ENCODE measurements at places on chromosomes 7 and 10.

DNA sequence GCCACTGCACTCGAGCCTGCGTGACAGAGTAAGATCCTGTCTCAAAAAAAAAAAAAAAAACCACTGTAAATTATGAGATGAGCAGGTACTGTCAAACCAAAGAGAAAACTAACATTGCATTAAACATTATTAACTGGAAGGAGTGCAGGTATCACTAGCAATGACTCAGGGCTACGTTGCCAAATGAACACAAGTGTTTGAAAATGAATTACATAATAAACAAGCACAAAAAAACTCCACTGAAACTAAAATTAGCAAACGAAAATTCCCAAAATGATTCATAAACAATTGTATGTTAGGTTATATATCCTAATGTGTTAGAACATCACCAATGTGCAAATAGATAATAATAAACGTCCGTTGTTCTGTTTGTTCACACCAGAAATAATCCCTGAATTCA, 42.8 kb downstream of the NSUN6 start:
- no peak for DNase-seq

DNA sequence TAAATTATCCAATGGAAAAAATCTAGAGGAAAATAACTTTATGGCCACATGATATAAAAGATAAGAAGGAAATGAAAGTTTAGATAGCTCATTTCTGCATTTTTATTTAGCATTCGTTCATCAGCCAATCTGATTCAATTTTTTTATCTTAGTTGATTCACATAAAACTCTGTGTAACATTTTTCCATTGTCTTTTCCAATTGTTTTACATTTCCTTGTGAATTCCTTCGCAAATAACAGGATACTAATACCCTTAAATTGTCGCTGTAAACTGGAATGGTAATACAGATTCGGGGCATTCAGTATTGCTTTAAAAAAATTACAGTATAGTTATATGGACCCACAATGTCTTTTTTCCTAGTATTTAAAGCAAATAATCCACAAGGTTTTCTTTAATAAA, 136.4 kb downstream of the CUBN start:
- no peak for DNase-seq

DNA sequence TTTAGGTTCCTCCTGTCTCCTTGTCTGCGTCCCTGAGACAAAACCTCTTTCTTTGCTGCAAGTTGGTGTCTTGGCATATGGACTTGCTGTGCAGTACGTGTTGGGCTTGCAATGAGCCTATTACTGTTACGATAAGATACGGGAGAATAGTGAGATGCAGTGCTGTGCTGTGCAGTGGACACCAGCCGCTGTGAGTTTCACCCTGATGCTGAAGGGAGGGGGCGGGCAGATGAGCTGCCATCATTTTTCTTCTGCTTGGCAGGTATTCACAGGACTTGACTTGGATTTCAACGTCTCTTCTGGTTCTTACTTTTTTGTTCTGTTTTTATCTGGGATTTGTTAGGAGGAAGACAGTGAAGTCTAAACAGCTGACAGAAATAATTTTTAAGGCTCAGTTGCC, 257.1 kb upstream of the PITRM1 start:
- no peak for DNase-seq

DNA sequence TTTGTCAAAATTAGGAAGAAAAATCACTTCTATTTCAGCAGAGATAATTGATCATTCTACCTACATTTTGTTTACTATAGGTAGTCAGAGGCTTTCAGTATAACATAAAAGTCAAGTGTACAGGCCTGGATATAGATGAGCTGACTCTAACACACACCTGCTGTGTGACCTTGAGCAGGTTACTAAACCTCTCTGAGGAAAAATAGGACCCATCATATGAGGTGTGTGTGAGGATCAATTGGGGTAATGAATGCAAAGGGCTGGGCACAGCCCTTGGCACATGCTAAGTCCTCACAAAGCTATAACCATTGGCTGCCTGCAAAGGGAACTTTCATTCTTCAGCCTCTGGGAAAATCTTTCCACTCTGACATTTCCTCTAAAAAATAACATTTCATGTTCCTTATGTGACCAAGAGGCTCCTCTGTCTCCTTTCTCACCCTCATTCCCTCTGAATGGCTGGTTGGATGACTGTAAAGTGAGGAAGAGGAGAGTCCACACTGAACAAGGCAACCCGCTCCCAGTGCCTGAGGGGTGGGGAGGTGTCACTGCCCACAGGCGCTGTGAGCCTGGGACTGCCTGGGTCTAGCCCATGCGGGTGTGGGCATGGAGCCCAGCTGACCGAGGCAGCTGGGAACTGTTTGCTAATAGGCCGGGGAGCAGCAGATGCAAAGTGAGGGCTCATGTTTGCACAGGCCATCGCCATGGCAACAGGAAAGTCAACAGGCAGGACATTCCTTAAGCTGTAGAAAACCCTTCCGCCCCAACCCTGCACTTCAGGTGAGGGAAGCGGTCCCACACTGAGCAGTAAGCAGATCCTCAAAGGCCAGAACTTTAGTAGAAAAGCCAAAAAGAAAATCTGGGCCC, 36.8 kb downstream of the MYOF start:
- DNase-seq: no peak

DNA sequence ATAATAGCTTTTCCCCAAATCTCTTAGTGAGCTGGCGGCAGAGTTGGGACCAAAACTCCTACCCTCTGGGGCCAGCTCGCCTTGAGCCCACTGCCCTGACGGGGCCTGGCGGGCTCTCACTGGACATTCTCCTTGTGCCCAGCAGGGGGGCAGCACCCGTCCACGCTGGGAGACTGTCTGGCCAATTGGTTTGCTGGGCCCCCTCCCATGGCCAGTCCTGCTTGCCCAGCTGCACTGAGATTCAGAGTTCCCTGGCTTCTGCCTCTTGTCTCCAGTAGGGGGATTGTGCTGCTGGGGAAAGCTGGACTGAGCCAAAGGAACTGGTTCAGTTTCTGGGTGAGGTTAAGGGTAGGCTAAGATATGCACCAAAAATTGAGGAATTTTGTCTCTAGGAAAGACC, 59.8 kb downstream of the RAMP3 start:
- no peak for DNase-seq

- DNase-seq: no peak
Measured at GRCh38 chr7:7595451-7595850, 28.8 kb downstream of the MIOS start.

DNA sequence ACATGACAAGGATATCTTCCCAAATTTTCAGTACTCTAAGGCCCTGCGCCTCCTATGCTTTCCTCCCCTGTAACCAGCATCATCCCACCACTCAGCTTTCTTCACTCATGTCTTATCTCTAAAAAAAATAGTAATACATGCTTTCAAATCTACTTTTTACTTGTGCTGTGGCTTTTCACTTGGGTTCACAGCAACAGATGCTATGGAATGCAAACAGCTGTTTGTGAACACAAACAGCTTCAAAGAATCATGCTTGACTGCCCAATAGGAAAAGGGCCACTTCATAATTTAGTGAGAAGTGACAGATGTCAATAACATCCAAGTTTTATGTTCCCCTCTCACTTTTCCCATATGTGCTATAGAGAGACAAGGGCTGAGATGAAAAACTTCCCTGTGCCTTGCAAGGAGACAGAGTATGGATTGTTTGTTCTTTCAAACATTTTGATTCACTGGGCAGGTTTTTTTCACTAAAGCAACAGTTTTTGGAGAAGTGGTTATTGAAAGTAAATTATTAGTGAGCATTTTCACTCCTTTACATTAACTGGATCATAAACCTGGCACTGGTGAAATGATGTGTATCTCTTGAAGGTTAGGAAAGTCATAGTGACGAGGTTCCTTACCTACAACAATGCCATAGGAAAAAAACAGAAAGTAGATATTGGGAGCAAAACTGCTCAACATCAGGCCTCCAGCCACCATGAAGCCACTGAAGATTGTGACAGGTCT, 37.3 kb downstream of the SLC16A9 start:
- no peak for DNase-seq

GRCh38 chr10:88538048-88538447, 45.1 kb downstream of the RNLS start:
- DNase-seq: no peak

DNA sequence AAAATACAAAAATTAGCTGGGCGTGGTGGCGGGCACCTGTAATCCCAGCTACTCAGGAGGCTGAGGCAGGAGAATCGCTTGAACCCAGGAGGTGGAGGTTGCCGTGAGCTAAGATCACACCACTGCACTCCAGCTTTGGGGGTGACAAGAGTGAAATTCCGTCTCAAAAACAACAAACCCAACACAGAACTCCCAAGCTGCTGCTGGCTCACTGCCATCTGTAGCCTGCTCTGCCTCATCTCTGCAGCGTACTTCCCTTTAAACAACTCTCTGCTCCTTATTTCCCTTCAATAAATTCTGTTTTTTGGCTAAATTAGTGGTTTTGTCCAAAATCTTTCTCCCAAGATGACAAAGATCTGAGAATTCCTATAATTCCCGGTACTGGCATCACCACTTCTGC, 189.2 kb upstream of the GALNT17 start:
- DNase-seq: no peak

- no peak for DNase-seq
Measured at GRCh38 chr10:119308551-119309422, 101.4 kb downstream of the GRK5 start.

DNA sequence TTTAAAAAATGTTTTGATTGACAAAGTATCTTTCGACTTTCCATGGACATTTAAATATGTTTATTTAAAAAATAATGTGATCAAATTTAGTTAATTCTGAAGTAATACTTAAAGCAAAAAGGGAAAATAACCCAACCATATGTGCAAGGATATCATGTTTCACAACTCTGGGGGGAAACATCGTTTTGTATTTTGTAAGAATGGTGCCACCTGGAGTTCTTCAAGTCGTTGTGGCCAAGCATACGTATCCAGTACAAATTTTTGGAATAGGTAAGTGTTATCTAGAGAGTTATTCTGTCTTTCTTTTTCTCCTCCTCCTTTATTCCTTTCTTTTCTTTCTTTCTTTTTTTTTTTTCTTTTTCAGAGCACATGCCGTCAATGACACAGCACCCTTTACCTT, 176.2 kb upstream of the CSTF2T start:
- DNase-seq: no peak

DNA sequence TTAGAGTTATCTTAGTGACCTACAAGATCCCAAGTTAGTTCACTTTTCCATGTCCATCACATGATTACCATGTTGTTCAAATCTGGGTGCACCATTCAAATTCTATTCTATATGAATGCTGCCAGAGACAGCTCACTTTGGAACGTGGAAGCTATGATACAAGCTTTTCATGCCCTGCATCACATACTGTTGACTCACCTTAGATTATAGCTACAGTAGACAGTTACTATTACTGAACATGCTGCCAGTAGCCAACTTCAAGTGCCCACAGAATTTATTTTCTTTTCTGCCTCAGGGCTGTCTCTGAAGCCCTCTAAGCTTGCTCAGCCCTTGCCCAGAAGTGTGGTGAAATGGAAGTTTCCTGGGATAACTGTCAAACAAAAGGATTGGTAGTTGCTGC, 231.1 kb downstream of the GPR158 start:
- DNase-seq: no peak

- no peak for DNase-seq
Measured at GRCh38 chr10:3400348-3400747, 227.8 kb upstream of the PITRM1 start.

DNA sequence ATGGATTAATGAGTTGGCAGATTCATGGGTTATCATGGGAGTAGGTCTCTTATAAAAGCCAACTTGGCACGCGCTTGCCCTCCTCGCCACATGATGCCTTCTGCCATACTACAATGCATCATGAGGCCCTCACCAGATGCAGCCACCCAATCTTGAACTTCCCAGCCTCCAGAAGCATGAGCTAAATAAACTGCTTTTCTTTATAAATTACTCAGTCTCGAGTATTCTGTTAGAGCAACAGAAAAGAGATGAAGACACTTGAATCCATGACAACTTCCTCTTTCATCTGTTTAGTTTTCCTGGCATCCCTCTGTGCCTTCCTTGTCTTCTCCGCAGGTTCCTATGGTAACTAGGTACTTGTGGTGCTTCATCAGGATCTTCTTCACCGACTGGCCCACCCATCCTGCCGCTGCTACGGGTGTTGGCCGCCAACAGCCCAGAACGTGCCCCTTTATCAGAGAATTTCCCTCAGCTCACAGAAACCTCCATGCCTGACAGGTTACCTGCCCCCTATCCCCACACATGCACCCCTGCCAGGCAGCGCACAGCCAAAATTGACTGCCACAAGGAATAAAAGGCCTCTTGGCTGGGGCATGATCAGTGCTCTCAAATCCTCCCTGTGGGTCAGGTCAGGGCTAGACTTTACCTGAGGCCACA, 28.0 kb upstream of the PPIF start:
- no peak for DNase-seq

DNA sequence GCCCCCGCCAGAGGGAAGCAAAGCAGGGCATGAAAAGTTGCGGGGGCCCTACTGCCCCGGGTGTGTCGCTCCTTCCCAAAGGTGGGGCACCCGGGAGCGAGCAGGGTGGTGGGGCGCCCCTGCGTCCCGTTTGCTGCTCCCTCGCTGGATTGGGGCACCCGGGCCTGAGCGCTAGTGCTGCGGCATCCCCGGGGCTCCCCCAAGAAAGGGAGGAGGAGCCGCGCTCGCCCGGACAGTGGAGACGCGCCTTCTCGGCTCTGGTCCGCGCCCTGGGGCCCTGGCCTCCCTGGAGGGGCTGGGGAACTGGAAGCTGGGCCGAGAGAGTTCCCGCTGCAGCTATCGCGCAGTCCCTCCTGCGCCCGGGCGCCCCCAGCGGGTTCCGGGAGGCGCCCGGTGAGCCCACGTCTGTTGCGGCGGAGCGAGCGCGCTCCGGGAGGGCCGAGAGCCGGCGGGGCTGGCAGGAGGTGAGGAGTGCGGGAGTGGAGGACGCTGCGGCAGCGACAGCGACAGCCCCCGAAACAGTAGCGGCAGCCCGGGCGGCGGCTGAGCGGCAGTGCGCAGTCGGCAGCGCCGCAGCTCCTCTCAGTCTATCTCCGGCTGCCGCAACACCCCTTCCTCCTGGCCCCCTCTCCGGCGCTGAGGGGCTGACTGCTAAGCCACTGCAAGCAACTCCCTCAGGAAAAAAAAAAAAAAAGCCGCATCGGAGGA, 504 bp upstream of the BMPER start:
- DNase-seq: no peak

DNA sequence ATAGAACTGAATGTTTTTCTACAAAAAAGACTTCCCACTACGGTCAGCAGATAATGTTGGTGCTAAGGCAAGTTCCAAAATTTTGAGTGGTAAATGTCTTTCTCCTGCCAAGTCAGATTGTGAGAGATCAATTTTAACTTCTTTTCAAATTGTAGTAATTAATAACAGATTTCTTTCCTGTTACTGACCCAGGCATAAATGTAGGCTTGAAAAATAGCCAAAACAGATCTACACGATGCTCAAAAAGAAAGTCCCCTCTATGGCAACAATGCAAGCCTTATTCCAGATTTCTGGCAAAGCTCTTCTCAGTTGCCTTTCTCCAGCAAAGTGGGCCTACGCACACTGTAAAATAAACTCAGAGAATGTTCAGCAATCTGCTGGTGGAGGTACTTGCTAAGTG, 641.0 kb upstream of the NRP1 start:
- no peak for DNase-seq

DNA sequence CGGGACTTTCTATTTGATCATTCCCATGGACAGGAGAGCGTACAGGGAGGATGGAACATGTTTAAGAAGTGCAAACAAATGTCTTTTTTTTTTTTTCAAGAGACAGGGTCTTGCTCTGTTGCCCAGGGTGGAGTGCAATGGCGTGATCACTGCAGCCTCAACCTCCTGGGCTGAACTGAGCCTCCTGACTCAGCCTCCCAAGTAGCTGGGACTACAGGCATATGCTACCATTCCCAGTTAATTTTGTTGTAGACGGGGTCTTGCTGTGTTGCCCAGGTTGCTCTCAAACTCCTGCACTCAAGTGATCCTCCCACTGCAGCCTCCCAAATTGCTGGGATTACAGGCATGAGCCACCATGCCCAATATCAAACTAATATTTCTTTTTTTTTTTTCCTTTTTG, 40.5 kb downstream of the SPDYE5 start:
- no peak for DNase-seq

GRCh38 chr10:51108406-51108805, 34.1 kb downstream of the PRKG1 start:
- DNase-seq: no peak

Measured in activated CD4-positive, alpha-beta T cell treated with anti-CD3 and anti-CD28 coated beads for 4 hours (primary cell).